Activated naive CD4-positive, alpha-beta T cell treated with anti-CD3 and anti-CD28 coated beads, Interleukin-2, amount 50 U/mL, for 16 hours (primary cell): ENCODE measurements at places on chromosomes 7 and 10.

- DNase-seq, result no peak
Measured at GRCh38 chr7:115805458-115805857, 225.1 kb downstream of the TFEC start.

DNA sequence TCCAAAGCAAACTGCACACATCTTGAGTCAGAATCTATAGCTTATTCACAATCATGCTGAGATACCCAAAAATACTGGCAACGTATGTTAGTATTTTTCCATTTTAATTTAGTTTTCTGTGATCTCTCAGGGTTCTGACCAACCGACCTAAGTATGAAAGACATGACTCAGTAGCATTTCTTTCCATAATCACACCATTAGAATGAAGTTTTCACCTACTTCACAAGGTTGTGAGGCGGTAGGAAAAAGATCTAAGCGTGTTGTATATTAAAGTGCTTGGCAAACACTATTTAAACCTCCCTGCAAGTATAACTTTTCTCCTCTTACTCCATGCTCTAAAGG, 49.1 kb downstream of the PLCE1 start:
- no peak for DNase-seq

DNA sequence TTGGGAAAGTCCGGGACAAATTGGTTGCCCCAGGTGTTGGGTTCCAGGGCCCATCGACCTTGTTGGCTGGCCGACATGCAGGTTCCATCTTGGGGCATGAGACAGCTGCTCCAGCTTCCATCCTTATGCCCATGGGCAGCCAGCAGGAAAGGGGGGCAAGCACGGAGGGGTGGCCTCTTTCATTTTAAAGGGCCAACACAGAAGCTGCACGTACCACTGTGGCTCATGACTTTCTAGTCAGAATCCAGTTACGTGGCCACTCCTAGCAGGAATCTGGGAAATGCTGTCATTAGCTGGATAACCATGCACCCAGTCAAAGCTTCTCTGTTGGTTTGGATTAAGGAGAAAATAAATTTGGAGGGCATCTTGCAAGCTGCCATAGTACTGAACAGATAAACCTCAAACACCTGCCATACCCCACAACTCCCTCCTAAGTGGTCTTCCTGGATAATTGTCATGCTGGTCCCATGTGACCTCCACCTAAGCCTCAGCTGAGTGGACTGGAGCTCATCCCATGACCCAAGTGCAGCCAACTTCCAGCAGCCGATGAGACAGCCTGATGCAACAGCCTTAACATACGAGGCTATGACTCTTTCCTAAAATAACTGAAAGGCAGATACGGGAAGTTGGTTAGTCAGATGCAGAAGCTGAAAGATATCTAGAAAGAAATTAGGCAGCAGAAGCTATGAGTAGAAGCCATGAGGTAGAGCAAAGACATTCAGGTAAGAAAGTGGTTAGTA, 21.4 kb upstream of the GSDME start:
- DNase-seq, result no peak

GRCh38 chr7:79506481-79506880, 53.0 kb upstream of the MAGI2 start:
- no peak for DNase-seq

DNA sequence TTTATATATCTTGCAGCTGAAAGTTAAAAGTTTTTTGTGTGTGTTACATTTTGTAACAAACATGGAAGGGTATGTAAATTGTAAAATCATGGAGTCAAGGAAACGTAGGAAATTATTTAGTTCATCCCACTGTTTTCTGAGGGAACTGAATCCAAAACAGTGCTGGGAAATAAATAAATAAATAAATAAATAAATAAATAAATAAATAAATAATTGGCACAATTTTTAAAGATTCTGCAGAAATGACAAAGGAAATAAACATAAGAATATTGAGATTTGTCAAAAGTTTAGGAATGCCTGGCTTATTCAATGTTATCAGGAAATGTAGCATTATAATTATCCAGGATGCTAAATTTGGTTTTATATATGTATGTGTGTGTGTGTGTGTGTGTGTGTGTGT, 91.4 kb upstream of the AGBL3 start:
- no peak for DNase-seq
